ENCODE measurements at places on chromosomes 3 and 15.

GRCh38 chr15:97661796-97662195, 298.7 kb upstream of the ARRDC4 start:
- no peak for DNase-seq

GRCh38 chr15:81023483-81024264, 23.0 kb downstream of the TLNRD1 start:
- DNase-seq = no peak

DNA sequence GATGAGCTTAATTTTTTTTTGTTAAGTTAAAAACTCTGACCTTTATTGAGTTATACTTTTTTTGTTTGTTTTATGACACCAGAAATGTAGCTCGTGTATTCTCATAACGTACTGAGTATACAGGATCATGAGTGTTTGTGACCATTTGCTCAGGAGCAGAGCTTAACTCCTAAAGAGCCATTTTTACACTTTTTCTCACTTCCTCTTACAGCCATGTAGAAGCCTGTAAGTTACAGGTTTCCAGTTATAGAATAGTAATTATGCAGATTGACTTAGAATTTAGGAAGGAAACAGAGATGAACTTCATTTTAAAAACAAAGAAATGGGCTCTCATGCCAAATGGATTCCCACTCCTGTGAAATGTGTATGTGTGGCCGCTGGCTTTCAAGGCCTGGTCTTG, 151.7 kb downstream of the MCTP2 start:
- no peak for DNase-seq

GRCh38 chr15:49918121-49918520, 200.9 kb downstream of the ATP8B4 start:
- no peak for DNase-seq

- DNase-seq = no peak
These were observed 121.2 kb upstream of the LINGO1 start for GRCh38 chr15:77753939-77754338.

DNA sequence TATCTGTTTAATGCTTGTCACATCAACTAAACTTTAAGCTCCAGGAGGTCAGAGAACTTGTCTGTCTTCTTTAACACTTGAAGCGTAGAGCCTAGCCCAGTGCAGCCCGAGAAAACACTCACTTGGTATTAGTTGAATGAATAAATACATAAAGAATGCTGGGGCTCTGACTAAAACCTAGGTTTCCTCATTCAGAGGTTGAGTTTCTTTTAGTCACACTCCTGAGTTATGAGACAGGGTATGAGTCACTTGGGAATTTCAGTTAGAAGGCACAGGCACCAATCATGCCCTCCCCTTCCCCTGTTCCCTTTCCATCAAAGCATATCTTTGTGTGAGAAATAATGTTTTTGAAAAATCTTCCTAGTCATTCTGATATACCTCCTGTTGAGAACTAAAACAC, 589.8 kb upstream of the DPPA4 start:
- no peak for DNase-seq

GRCh38 chr3:128236657-128237056, 83.4 kb downstream of the EEFSEC start:
- no peak for DNase-seq

- DNase-seq = no peak
These were observed 48.1 kb downstream of the SH3BP5 start for GRCh38 chr3:15284121-15284889.
